ENCODE measurements at places on chromosomes 3 and 15. TPM values are rescaled to one million over a fixed set of nuclear protein-coding genes. Genes with fewer than 3 reads are reported as not detected.
A peak's percentile ranks its signal among the peaks of the same experiment; 100 is the strongest.

SERPINI1 gene
- total RNA-seq, result 2.9 TPM

UBA7 gene
- 122 TPM for total RNA-seq

COL6A6 gene
- total RNA-seq, result 0.12 TPM

KBTBD13 gene
- not detected for total RNA-seq

DNA sequence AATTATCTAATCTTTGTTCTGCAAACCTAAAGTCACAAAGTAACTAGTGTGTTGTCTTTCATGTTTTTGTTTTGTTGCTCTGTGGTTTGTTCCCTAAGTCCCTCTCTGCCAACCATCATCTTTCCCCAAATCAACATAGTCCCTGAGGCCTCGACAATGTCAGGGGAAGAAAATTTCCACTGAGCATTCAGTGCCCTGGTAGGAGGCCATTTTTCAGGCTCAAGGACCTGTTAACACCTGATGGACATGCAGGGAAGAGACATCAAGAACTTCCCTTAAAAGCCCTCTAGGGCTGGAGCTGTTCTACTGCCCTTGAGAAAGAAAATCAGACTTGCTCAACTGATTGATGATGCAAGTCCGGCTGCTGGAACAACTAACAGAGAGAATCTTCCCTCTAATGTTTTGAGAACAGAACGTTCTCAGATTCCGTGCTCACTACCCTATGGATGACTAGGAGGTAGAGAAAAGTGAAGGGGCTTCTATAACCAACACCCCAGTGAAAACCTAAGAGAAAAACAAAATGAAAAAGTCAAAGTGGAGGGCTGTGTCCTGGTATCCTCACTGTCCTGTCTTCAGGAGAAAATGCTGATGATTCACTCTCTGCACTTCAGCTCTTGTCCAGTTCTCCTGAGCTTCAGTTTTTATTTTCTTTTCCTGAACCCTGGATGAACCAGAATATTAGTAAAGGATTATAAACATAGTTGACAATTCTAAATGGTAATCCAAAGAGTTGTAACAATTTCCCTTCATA, 373.1 kb downstream of the FOXP1 start:
- DNase-seq, result peak; percentile 40

- no peak for DNase-seq
Observed at GRCh38 chr15:63505842-63506222, 1.4 kb downstream of the USP3 start.

DNA sequence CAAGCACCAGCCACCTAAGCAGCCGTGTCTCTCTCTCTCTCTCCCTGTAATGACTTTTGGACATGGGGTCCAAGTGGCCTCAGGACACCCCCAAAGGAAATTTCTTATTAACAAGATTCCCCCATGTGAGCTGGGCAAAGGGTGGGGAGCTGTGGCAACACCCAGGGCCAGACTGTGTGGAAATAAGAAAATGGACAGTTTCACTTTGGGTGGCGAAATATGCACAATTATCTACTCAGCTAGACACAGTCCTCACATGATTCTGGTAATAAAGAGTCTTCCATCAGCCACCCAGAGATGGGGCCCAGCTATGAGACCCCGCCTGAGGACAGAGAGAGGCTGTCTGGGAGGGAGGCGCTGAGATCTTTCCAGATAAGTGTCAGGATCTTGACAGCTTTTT, 96.8 kb upstream of the TPM1 start:
- DNase-seq, result no peak

DNA sequence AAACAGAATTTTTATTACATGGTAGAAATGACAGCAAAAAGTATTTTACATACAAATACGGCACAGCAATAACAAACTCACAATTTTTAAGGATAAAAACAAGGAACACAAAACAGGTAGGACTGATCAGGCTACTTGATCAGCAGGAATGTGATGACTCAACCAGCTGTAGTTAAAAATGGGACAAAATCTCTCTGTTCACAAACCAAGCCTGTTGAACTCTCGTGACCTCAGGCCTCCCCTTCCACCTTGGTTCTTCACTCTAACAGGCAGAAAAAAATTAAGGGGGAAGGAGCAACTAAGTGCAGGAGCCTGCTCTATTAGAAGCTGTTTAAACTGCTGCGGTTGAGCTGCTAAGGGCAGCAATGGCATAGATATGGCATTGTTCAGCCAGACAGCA, 18.7 kb downstream of the FBXL22 start:
- no peak for DNase-seq

DNA sequence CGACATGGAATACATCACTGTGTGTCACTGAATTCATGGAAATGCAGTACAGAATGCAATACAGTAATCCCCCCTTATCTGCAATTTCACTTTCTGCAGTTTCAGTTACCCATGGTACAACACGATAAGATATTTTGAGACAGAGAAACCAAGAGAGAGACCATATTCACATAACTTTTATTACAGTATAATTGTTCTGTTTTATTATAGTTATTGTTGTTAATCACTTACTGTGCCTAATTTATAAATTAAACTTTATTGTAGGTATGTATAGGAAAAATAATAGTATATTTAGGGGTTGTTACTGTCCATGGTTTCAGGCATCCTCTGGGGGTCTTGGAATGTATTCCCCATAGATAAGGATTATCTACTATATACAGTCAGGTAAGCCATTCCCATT, 61.8 kb downstream of the MBNL1 start:
- no peak for DNase-seq

DNA sequence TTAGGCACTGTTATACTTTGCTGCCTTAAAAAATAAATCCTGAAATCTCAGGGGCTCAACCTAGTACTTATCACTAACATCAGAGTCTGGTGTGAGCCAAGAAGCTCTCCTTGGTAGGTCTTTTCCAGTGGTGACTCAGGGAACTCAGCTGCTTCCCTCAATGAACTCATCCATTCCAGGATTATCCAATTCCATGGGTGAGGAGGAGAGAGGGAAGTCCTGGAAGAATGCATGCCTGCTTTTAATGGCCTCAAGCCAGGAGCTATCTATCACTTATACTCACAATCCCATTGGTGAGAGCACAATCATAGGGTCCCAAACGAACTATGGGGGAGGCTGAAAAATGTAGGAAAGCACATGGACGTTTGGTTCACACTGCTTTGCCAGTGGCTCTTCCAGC, 113.6 kb downstream of the POLR2M start:
- no peak for DNase-seq

DNA sequence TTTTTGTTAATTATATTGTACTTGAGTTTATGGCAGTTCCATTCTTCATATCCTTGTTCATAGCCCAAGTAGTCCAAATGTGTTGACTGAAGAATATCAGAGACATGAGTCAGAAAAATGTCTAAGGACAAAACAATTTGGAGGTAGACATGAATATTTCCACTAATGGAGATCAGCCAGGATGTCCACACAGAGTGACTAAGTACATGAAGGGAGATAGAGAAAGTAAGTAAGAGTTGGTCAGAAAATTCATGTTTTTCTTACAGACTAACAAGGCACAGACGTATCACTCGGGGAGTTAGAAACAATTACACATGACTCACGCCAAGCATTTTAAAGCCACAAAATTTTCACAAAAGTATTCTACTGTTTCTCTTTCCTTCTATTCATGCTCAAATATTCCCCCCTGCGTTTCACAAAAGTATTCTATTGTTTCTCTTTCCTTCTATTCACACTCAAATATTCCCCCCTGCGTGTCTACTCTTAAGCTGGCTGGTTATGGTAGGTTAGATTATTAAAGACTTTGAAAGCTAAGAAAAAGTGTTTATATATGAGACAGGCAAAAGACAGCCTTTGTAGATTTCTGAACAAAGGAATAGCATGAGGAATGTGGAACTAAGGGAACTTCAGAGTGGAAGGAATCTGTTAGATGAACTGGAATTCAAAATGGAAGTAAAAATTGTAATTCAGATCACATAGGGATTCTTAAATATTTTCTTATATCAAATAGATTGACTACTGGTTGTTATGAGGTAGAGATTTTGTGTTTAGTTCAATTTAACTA, 648.7 kb upstream of the CCDC54 start:
- no peak for DNase-seq

- DNase-seq, result no peak
Observed at GRCh38 chr3:176351408-176351807, 845.9 kb downstream of the TBL1XR1 start.

All from mucosa of gallbladder (tissue), 1 donor.